SW480 (cell line): ENCODE measurements at places on chromosomes 11 and 22.

GRCh38 chr22:47046411-47047065, 284.1 kb downstream of the TBC1D22A start:
- DNase-seq = no peak

- DNase-seq = no peak
These were observed 25.0 kb downstream of the METTL15 start for GRCh38 chr11:28133146-28133545.

DNA sequence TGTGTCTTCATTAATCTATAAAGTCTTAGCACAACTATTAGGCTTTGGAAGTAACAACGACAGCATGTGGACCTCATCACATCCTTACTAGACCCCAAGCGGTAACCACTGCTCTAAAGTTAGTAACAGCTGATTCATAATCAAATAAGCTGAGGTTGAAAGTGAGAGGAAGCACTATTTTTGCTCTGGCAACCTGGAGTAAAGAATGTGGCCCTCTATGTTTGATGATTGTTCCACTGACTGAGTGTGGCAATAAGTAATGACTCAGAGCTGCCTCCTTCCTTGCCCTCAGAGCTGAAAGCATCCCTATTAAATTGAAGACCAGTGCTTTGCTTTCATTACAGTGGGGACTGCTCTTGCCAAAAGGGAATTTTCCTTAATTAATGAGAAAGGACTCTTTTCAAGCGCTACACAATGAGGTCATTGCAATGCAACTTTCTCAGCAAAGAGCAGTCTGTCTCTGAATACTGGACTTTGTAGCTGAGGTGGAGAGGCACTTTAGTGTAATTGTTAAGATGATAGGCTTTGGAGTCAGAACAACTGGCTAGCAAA, 906.1 kb upstream of the RAG2 start:
- DNase-seq = no peak

DNA sequence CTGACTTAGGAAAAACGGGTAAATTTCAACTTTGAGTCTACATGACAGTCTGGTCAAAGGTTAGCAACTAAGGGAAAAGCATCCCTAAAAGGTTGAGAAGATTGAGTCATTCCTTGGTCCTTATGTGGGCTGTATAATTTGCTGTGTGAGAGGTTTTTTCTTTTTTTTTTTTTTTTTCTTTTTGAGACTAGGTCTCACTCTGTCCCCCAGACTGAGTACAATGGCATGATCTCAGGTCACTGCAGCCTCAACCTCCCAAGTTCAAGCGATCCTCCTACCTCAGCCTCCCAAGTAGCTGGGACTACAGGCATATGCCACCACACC, 101.4 kb downstream of the MRTFA start:
- no peak for DNase-seq

- peak; percentile 76 for DNase-seq
These were observed 5.7 kb upstream of the MYEOV start for GRCh38 chr11:69287968-69288882.

- DNase-seq = no peak
These were observed 105.4 kb downstream of the TTC28 start for GRCh38 chr22:28574159-28574788.

GRCh38 chr22:28344918-28345703, 334.5 kb downstream of the TTC28 start:
- DNase-seq = no peak

DNA sequence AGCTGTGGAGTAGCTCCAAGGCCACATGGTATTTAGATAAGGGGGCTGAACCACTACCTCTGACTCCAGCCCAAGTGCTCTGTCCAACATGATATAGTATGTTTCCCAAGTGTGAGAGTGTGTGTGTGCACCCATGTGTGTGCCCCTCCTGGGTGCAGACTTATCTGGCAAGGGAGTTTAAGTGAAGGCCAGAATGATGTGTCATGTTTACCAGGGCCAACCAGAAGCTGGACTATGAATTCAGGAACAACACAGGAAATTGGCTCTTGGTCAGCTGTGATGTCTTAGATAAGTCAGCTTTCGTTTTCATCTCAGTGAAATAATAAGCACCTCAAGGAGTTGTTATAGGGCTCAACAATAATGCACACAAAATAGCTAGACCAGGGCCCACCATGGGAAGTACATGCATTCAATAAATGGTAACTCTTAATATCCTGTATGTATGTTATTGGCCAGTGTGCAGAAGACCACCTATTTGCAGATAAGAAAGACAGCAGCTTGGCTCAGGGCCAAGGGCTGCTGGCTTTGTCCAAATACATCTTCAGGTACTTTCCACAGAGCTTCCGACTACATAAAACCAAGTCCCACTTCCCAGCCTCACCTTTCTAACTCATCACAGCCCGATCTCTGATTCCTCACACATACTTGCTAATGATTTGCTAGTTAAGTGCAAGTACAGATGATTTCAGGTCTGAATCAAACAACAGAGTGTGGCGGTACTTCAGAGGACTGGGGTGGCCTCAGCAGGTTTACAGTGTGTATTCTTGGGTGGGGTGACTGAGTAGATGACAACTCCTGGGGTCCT, 120.9 kb downstream of the ME3 start:
- no peak for DNase-seq

DNA sequence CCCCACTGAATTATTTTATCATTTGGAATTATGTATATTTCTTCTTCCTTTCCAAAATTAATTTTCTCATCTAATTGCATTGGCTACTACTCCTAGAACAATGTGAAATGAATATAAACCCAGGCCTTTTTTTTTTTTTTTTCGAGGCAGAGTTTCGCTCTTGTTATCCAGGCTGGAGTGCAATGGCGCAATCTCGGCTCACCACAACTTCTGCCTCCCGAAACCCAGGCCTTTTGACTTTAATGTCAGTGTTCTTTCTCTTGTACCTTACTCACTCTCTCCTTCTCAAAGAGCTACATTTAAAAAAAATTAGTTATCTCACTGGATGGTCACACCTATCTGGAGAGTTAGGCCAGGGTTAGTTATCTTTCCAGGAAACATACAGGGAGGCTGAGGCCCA, 35.3 kb upstream of the LRRC32 start:
- DNase-seq = no peak

- no peak for DNase-seq
These were observed 4.7 kb upstream of the ST3GAL4 start for GRCh38 chr11:126350836-126351235.
